ENCODE measurements at places on chromosomes 4 and X. TPM values are rescaled to one million over a fixed set of nuclear protein-coding genes. Genes with fewer than 3 reads are reported as not detected.
A peak's percentile ranks its signal among the peaks of the same experiment; 100 is the strongest.

DCAF4L1 gene
- 0.24 TPM for total RNA-seq

ESX1 gene
- total RNA-seq = not detected

PRR32 gene
- not detected for total RNA-seq

ARAP2 gene
- 1.4 TPM for total RNA-seq

DGKK gene
- not detected for total RNA-seq

ABLIM2 gene
- total RNA-seq = 0.64 TPM

GAGE12H gene
- not detected for total RNA-seq

PLK4 gene
- total RNA-seq = 3.1 TPM

MAGEC1 gene
- not detected for total RNA-seq

DEFB131A gene
- not detected for total RNA-seq

SH3RF1 gene
- total RNA-seq = 25.2 TPM

DIPK2B gene
- total RNA-seq = not detected

EVC2 gene
- 2.8 TPM for total RNA-seq

CEP135 gene
- total RNA-seq = 9.4 TPM

MAGEA2 gene
- total RNA-seq = not detected

- DNase-seq = no peak
Measured at GRCh38 chr4:89712141-89712540, 124.8 kb downstream of the SNCA start.

DNA sequence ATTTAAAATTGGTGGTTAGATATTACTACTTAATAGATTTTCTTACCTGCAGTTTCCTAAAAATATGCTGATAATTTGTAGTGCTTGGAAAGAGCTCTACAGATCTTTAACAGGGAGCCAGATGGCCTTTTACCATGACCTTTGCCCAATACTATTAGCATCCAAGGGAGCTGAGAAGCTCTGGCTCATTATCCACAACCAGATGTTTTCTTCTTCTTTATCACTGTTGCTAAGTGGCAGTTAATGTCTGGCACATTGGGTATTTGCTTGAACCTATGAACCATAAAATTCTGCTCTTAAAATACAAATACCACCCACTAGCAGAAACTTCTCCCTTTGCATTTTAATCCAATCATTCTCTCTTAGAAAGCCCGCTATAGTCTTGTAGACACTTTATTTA lies 1480.3 kb downstream of the C4orf33 start:
- no peak for DNase-seq

- DNase-seq = no peak
Measured at GRCh38 chrX:51158231-51158630, 174.4 kb upstream of the NUDT10 start.

DNA sequence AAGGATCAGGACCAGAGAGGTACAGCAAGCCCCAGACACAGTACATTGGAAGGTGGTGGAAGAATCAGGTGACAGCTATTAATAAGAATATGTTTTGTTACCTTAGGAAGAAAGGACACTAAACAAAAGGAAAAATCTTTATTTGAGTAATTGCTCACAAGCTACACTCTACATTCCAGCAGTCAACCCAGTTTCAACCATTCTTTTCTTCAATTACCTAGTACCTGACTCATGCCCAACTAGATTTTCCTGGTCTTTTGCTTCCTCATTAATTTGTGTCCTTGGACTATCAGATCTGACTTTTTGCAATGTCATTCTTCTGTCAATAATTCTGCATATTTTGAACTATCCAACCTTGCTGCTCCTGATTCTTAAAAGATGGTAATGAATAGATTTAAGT lies 22.5 kb upstream of the GLRA2 start:
- no peak for DNase-seq

DNA sequence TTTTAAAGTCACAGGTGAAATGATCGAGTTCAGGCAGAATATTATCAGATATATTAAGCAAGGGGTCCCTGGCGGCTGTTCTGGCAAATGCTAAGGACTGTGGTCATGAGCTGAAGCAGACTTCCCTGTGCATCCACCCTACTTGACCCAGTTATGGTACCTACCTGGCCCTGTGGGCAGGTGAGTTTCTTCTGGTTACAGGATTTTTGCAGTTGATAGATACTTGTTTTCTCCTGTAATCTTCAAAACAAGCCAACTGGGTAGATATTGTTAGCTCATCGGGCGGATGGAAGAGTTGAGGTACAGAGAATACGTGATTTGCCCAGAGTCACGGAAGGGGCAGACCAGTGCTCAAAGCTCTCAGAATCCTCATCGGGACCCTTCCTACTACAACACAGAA lies 18.5 kb upstream of the PROM1 start:
- no peak for DNase-seq

DNA sequence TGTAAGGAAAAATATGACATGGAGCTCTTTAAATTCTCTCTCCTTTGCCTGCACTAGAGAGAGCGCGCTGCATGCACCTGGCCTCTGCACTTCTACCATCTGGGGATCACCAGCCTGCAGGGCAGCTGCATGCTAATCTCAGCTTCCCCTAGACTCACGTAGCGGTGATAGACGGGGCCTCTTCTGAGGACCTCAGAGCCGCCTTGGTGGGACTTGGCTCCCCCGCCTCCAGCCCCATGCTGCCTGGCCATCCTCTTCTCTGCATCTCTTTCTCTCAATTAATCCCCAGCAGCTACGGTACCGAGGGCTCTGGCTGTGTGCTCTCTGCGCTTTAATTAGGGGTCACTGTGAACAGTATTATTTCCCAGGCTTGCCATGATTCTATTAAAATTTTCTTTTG lies 52.8 kb upstream of the PSAPL1 start:
- no peak for DNase-seq

DNA sequence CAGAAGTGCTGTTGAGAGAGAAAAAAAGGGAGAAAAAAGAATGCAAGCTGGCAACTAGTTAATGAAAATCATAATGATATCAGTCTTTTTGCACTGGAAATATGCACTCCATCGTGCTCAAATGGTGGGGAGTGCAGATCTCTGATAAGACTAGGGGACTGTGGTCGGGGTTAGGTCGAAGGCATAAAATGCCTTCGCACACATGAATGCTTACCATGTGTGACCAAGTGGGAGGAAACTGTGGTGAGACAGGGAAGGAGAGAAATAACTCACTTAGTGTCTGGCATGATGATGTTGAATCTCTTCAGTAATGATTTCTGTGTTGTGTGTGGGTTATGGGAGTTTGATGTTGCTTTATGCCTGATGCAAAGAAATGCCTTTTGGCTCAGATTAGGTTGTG lies 358.9 kb downstream of the FBXO8 start:
- no peak for DNase-seq

GRCh38 chr4:7425591-7426468 lies 8.9 kb downstream of the PSAPL1 start:
- DNase-seq = peak; percentile 77

DNA sequence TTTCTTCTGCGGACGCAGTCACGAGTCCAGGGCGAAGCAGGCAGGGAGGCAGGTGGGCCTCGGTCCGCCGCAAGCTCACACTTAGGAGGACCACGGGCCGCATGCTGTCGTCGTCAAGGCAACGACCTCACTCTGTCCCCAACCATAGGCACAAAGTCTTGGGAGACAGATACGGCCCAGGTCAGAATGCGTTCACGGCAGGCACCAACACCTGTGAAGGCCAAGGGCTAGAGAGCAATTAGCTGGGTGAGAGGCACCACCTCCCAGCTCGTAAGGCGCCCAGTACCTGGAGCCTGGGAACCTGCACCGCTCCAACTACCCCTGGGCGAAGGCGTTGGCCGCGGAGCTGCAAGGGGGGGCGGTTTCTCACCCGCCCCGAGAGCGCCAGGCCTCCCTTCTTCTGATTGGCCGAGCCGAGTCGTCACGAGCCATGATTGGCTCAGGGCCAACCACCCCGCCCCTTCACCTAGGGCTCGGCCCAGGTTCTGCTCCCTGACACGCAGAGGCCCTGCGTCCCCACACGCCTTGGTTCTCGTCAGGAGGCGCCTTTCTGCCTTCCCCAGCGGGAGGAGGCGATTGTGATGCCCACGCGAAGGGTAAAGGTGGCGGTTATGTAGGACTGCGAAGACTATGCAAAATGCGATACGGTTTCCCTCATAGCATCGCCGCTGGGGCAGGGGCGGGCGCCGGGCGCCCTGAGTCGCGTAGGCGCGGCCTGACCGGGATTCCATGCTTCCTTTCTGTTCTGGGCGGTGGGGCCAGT lies at the start of gene CDKL2:
Gene CDKL2, minus strand, starts transcription at position 355 of the 763 bp plus-strand sequence. CDS start 4,540 bp downstream, outside the sequence.
- DNase-seq = no peak

GRCh38 chr4:107857741-107858140 lies 33.0 kb downstream of the SGMS2 start:
- no peak for DNase-seq

DNA sequence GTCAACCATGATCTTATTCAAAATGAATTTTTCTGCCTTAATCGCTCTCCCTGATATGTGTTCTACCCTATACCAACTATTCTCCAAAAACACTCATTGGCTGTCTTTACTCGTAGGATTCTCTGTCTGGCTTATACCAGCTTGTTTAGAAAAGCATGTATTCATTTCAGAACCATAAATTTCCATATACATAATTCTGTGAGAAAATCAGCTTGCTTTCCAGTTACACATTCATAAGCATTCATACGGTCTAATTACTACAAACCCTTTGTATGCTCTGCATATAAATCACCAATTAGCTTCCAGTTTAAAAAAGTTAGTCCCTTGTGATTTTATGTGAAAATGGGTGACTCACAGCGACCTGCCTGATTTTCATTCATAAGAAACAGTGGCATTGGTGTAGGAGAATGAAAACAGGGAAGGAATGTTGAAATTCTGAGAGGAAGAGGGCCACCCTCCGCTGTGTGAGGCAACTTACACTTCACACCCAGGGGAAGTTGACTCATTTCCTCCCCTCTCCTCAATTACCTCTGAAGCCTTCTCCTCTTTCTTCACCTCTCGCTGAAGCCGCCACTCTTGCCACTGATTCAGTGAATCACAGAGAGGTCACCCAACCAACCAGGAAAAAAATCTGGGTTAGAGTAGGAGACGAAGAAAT lies 63.3 kb downstream of the MEPE start:
- DNase-seq = no peak

DNA sequence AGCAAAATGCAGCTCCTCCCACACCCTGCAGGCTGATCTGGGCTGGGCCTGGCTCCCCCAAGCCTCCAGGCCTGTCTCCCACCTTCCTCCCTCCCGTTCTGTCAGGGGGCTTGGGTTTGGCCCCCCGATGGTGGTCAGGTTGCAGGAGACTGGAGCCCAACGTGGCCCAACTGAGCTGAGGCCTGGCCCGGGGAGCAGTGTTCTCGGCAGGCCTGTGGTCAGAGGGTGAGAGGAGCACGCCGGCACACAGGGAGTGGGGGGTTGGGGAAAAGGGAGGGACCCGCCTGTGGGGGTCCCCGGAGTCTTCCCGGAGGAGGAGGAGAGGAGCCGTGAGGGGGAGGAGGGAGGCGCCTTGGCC lies 43.2 kb upstream of the NKX1-1 start:
- no peak for DNase-seq

- no peak for DNase-seq
Measured at GRCh38 chr4:81353861-81354260, 117.8 kb downstream of the RASGEF1B start.

DNA sequence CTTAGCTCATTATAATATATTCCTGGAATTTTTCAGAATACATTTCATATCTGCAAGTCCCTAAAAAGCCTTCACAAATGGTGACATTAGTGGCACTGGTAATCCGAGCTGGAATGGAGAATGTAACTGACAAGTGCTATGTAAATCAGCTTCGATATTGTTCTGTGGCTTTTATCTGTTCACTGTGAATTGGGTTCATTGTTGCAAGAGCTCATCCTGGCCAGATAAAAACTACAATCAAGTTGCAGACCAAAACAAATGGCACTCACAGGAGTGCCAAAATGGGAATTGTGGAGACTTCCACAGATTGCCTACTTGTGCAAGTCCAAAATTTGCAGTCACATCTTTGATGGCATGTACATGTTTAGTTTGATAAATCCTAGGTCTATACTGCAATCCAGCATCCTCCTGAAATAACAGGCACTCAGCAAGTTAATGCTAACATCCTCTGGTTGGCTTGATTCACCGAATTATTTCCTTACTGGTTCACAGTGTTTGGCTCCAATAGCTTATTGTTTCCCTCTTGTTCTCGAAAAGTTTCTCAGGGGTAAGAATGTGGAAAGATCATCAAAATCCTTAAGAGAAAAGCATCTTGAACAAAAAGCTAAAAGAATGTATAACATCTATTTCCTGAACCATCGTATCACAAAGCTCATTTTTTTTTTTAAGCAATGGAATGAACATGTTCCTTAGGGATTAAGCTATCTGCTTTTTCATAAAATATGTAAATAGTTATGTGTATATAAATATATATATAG lies 904.9 kb downstream of the CENPC start:
- DNase-seq = no peak

GRCh38 chr4:48090621-48091020 lies 43.4 kb downstream of the TXK start:
- no peak for DNase-seq

DNA sequence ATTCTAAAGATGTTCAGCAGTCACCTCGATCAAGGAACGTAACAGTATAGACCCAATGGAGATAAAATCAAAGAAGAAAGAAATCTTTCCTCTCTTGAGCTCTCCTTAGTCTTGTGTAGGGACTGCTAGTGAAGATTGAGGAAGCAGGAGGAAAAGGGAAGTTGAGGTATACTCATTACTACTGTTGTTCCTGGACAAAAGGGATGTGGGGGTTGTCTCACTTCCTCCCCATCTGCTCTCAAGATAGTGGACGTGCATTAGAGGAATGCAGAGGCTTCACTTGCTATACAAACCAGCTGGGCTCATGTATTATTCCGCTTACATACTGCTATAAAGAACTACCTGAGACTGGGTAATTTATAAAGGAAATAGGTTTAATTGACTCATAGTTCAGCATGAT lies 208.9 kb upstream of the ARHGEF9 start:
- DNase-seq = no peak

- DNase-seq = no peak
Measured at GRCh38 chr4:61342061-61342460, 141.9 kb downstream of the ADGRL3 start.

- no peak for DNase-seq
Measured at GRCh38 chr4:151669990-151670389, 90.8 kb downstream of the GATB start.

DNA sequence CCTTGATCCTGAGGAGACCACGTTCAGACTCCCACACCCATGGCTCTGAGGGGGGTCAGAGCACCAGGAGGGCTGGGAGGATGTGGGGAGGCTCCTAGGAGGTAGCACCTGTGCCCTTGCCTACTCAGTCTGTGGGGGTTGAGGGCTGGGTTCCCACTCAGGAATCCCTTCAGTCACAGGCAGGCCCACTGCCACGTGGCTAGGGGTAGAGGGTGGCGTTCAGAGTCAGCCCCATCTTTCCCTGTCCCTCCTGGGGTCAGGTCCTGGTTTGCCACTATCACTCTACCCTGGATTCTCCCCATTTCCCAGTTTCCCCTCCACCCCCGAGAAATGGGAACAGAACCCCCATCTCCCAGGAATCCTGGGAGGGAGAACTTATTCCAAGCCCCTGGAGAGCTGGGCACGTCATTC lies 111.3 kb downstream of the PSAPL1 start:
- peak; percentile 67 for DNase-seq

DNA sequence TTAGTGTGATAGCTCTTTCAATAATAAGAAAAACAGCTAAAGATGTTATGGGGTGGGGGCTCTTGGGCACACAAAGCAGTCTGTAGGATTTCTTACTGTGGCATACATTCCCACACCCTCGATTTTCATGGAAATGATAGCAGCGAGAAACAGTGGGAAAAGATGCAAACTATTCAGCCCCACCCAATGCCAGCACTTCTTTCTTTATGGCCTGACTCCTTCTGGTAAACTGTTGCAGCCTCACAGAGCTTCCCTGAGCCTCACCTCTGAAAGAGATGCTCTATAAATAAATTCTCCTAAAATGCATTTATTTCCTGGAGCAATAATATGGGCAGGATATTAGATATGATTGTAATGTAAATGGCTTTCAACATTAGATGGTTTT lies 910 bp downstream of the ANK2 start:
- DNase-seq = no peak
